ENCODE measurements at places on chromosomes 4 and X.
A peak's percentile ranks its signal among the peaks of the same experiment; 100 is the strongest.

GRCh38 chr4:186541801-186542200, 13.6 kb downstream of the MTNR1A start:
- DNase-seq, result no peak

GRCh38 chr4:69785211-69785831, 24.9 kb upstream of the SULT1B1 start:
- DNase-seq, result no peak

- no peak for DNase-seq
Measured at GRCh38 chrX:11016728-11017127, 94.4 kb upstream of the HCCS start.

DNA sequence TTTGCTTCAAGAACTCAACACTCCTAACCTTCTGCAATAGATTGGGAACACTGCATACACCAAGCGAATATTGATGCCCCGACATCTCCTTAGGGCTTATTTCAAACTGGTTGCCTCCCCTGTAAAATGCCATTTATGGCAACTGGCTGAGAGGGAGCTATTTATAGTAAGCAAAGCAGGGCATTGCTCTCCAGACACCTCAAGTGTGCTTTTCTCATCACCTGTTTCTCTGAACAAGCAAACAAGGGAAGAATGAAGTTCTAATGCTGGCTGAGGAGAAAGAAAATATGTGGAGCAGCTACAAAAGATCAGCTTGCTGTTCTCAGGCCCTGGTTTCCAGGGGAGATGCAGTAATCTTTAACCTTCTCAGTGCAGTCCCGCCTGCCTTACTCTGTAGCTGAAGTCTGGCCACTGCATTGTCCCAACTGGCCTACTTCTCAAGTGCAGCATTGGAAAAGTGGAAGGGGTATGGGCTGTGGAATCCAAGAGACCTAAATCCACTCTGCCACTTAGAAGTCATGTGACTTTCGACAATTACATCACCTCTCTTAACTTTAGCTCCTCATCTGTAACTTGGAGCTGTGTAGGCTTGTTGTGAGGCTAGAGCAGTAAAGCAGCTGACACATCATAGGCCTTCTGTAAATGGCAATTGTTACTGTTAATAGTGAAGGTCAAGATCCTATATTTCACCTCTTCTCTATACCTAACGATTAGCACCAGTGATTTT, 47.9 kb upstream of the FGF13 start:
- DNase-seq, result no peak

- DNase-seq, result peak; percentile 89
Measured at GRCh38 chr4:1167244-1167949, 5.0 kb downstream of the SPON2 start.

GRCh38 chrX:13763489-13763888, 28.9 kb downstream of the OFD1 start:
- DNase-seq, result no peak

DNA sequence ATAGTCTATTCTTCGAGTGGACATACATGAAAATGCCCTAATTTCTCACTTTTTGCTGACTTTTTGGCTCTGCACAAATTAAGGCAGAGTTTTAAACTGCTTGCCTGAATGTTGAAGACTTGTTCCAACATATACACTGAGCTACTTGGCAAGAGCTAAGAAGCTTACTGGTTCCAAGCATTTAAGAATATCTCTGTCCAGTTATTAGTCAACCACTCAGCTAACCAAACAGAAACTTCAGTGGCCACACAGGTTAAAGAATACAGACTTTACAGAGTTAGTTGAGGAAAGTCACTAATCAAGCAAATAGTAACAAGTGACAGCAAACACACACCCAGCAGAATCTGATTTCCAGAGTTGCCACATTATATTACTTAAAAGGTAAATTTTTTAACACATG, 35.5 kb downstream of the AMER1 start:
- no peak for DNase-seq

- no peak for DNase-seq
Measured at GRCh38 chr4:80307183-80307735, 28.3 kb upstream of the CFAP299 start.
